ENCODE measurements at places on chromosomes 2 and 18.

- DNase-seq = no peak
Measured at GRCh38 chr2:61853086-61853846, 594 bp downstream of the FAM161A start.

- no peak for DNase-seq
Measured at GRCh38 chr2:121686218-121686617, 37.0 kb upstream of the CLASP1 start.

- peak; percentile 70 for DNase-seq
Measured at GRCh38 chr2:156333951-156334495, 1.5 kb upstream of the NR4A2 start.

DNA sequence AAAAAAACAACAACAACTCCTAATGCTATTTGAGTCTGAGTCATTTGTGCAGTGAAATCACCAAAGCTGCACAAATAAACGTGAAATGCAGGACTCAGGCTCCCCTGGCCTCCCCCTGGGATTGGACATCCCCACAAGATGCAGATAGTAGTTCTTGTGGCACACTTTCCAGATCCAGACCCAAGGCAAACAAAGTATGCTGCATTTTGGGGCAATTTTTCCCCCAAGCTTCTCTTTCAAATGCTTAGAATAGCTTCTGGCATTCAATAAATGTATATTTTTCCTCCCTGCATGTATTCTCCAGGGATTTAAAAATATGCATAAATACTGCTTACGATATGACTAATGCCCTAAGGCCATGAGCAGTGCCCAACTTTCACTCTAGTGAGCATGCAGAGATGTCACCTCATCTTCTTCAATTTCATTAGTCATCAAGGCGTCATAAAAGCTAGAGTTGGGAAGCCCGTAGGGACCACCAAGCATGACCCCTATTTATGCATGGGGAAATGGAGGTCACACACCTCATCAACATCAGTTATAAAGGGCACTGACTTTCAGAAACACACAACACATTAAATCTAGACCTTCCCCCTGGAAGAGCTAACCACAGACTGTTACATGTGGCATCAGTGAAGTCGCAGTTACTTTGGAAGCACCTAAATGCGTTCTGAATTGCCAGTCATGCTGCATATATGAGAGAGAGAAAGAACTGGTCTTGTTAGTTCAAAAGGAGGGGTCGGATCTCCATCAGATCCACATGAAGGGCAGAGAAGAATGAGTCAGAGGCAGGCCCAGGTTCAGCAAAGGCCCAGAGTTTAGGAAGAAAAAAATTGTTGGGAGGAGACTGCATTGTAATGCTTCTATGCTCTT is 374.1 kb downstream of the LPIN1 start:
- DNase-seq = no peak

- no peak for DNase-seq
Measured at GRCh38 chr2:46001741-46002506, 295.3 kb upstream of the EPAS1 start.

GRCh38 chr2:20419007-20419576 is 27.8 kb upstream of the RHOB start:
- DNase-seq = no peak
